ENCODE measurements at places on chromosomes 13 and 19.

GRCh38 chr13:44652962-44653660, 77.0 kb upstream of the TSC22D1 start:
- no peak for DNase-seq

- no peak for DNase-seq
These were observed 3.1 kb downstream of the KLF5 start for GRCh38 chr13:73061876-73062275.

- DNase-seq: no peak
These were observed 12.5 kb downstream of the GJB6 start for GRCh38 chr13:20219577-20219976.

- DNase-seq: no peak
These were observed 550 bp upstream of the DLL3 start for GRCh38 chr19:39497996-39498797.

DNA sequence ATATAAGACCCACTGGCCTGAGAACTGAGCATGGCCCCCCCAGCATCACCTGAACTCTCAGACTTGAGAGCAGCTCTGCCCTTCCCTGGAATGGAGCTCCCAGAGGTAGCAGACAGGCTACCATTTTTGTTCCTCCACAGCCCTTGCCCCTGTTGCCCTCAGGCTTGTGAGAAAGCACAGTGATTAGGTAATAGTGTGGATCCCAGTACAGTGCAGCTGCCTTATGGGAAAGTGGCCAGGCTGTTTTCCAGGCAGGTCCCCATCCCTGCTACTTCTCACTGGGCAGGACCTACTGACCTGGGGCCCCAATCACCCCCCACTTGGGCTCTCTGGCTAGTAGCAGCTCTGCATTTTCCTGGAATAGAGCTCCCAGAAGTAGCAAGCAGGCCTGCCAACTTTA, 834.0 kb downstream of the DACH1 start:
- DNase-seq: no peak

DNA sequence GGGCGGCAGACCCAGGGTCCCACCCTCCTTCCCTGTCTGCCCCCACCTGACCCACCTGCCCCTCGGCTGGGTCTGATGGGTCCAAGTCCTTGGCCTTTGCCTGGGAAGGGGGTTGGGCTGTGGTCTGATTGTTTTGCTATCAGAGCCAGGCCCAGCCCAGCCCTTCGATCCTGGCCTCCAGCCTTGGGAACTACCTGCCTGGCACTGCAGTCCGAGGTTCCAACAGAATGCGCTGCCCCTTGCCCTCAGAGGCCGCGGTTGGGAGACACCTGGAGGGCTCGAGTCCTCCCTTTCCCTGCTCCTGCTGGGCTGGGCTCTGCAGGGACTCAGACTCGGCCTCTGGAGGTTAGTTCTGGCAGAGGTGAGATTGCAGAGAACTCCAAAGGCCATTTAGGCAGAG, 1.6 kb downstream of the CCL25 start:
- DNase-seq: no peak
